NCI-H1436 treated with DMSO at 0.1 percent for 48 hours (cell line): ENCODE measurements at places on chromosomes 6 and 20.

DNA sequence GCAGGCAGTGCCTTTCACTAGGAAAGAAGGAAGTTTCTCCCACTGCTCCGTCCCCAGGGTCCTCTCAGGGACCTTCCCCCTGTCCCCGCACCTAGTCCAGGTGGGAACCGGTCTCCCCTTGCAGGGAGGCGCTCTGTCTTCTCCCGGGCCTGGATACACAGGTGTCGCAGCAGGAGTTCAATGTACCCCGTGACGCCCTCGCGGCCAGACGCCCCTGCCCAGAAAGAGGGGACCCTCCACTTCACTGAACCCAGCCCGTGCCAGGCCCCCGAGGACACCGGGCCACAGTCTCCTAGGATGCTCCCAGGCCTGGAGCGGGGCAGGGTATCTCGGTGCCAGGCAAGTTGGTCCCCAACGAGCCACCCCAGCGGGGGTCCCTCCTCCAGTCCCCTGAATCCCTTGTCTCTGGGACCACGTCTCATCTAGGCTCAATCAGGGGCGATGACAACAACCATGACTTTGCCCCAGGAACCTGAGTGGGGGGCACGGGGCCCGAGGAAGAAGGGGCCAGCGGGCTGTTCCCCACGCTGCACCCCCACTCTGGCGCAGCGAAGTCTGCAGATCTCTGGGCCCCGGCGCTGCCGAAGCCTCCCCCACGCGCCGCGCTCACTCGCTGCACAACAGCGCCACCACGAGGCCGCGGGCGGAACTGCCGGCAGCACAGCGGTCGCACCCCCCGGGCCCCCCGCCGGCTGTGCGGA lies 103.0 kb downstream of the EDN3 start:
- DNase-seq, result no peak

- no peak for DNase-seq
These were observed 163.2 kb downstream of the PDE7B start for GRCh38 chr6:136014454-136015437.

DNA sequence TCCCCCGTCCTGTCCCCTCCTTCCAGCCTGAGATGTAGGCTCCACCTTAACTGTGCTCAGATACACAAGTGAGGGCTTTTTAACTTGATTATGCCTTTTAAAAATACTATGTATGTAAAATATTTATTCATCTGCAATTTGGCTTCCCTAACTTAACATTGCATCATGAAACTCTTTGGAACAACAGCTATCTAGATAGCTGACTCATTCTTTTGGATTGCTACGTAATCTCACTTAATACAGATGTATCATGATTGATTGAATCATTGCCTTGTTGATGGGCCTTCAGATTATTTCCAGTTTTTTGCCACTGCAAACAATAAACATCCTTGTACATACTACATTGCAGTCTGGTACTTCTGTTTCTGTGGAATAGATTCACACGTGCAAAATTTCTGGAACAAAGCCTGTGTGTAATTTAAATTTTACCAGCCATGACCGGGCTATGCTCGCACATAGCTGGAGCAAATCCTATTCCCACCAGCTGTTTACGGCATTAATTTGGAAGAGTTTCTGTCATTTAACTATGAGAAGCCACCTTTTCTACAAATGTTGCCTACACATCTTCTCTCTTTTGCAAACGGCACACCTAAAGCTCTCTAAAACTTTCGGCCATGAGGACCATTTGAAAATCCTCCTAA lies 6.5 kb downstream of the PRND start:
- DNase-seq, result no peak

- no peak for DNase-seq
These were observed 23.8 kb upstream of the FAM217A start for GRCh38 chr6:4102687-4103244.

- DNase-seq, result no peak
These were observed 319.1 kb downstream of the RIMS1 start for GRCh38 chr6:72205500-72205899.

DNA sequence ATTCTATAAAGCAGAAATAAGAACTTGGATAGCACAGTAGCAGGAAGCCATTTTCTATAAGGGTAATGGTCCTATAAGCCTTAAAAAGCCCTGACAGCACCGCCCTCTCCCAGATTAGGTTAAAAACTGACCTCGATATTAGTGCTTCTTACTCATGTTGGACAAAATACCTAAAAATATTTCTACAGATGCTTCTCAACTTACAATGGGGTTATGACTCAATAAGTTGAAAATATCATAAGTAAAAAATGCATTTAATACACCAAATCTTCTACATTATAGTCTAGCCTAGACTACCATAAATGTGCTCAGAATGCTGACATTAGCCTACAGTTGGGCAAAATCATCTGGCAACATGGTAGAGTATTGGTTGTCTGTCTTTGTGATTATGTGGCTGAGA lies 70.3 kb downstream of the SESN1 start:
- no peak for DNase-seq

GRCh38 chr20:58472273-58473018 lies 42.8 kb downstream of the APCDD1L start:
- DNase-seq, result no peak

DNA sequence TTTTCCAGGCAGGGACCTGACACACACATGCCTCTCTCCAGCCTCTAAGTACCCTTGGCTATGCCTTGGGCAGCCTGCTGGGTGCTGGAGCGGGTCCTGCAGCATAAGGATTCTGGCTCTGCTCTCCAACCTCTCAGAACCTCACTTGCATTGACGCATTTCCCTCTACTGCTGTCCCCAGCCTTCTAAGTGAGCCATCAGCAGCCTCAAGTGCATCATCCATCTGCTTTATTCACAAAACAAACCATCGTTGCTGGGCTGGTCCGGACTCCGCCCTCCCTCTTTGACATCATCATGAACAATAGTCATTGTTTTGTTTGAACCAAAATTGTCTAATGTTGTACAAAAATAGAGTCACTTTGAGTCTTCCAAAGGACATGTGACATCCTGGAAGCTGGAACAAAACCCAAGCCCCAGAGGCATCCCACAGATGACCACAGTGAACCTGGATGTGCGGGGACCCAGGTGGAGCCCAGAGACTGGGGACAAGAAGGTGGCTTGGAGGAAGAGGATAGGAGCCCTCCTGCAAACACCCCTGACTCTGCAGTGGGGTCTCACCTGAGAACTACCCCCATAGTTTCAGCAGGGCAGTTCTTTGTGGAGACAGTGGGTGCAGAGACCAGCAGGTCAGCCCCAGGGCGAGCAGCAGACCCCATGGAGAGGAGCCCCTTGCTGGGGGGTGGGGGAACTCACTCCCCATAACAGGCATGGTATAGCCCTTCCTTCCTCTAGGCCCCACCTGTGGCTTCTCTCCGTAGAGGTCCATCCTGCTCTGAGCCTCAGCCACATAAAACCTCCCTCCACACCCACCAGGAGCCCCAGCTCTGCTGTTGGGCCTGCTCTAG lies 230.1 kb downstream of the SYNDIG1 start:
- no peak for DNase-seq

GRCh38 chr20:18057994-18058349 lies 256 bp upstream of the OVOL2 start:
- no peak for DNase-seq

DNA sequence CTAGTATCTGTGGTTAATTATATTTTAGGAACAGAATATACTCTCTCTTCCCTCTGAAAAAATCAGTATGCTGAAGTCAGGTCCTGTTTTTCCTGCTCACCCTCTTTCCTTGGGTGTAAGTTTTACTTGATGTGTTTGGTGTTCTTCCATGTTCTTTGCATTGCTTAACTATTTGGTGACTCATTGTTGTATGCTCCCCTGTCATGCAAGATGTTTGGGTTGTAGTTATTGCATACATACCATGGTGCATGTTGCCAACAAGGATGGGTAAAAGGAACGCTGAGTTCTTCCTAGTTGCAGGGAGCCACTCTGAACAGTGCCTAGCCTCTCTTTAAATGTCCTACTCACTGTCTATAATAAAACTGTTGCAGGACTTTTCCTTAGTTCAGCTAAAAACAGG lies 207.9 kb upstream of the LAMP5 start:
- DNase-seq, result no peak

DNA sequence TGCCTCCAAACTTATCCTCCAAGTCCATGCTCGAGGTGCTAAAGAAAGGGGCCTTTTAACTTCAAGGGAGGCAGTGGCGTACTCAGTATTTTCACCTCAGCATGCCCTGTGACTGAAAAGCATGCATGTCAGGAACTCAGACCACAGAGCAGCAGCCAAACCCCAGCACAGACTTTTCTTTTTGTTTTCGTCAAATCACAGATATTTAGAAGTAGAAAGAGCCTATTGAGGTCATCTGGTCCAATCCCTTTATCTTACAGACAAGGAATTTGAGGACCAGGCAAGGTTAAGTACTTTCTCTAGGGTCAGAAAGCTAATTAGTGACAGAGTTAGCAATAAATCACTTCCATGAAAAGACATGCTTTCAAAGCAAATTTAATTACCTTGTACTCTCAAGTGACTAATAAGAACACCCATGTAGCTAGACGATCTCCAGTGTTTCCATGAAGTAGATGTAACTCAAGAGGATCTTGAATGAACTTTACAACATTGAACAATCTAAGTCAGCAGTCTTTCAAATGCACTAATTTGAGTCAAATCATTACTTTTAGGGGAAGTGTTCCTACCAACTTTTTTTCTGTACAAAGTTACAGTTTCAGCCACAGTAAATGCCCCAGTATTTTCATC lies 35.9 kb downstream of the MOXD1 start:
- DNase-seq, result no peak

GRCh38 chr20:9331707-9332435 lies 182.5 kb upstream of the LAMP5 start:
- no peak for DNase-seq

DNA sequence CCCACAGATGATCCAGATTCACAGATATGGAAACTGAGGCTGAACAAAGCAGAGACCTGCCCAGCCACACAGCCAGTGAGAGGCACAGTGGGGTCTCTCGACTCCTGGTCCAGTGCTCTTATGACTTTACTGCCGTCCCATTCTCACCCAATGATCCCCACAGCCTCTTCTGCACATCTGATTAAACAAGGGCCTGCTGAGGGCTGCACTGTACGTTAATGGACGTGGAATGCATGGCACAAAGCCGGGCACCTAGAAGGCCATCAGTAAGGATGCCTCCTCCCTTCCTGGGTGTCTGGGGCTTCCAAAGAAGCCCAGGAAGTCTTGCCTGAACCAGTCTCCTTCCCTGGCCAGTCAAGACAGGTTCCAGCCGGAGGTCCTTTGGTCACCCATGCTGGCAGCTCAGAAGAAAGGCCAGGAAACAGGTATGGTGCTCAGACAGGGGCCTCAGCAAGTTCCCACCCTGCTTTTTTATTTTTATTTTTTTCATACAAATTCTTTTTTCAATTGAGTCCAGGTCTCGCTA lies 3.8 kb downstream of the TFEB start:
- no peak for DNase-seq

DNA sequence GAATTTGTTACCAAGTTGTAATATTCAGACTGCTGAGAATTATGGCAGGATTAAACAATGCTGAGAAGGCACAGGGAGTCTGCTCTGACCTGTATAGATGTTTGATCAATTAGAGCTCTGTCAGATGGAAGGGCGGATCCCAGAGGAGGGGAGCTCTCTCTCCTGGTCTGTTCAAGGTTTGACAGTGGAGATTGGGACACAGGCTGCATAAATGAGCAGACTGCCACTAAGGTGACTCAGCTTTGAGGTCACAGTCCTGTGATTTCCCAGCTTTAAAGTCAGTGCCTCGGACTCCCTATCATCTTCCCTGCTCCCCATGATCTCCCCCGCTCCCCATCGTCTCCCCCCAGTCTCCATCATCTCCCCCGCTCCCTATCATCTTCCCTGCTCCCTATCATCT lies 59.2 kb upstream of the SLC22A23 start:
- no peak for DNase-seq

- DNase-seq, result no peak
These were observed 650.5 kb upstream of the DEFB115 start for GRCh38 chr20:30606990-30607389.

- DNase-seq, result peak; percentile 61
These were observed 1.0 kb upstream of the PCIF1 start for GRCh38 chr20:45933266-45934045.

GRCh38 chr6:30207619-30208295 lies 5.4 kb downstream of the TRIM26 start:
- DNase-seq, result no peak

GRCh38 chr6:160930547-160931377 lies 60.8 kb upstream of the MAP3K4 start:
- no peak for DNase-seq

DNA sequence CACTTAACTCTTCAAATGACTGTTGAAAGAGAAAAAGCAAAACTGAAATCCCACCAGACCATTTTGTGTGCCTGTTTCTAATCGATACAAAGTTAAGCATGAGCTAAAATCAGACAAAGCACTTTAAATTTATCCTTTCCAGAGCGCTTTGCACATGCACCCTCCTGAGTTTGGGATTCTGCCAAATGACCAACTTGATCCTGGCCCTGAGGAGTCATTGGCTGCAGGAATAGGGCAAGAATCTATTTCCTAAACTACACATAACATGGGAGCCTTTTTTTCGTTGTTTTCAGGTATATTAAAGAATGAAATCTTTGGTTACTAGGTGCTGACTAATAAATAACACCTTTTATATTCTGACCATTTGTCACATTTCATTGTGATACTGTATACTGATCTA lies 23.8 kb upstream of the MTHFD1L start:
- no peak for DNase-seq

DNA sequence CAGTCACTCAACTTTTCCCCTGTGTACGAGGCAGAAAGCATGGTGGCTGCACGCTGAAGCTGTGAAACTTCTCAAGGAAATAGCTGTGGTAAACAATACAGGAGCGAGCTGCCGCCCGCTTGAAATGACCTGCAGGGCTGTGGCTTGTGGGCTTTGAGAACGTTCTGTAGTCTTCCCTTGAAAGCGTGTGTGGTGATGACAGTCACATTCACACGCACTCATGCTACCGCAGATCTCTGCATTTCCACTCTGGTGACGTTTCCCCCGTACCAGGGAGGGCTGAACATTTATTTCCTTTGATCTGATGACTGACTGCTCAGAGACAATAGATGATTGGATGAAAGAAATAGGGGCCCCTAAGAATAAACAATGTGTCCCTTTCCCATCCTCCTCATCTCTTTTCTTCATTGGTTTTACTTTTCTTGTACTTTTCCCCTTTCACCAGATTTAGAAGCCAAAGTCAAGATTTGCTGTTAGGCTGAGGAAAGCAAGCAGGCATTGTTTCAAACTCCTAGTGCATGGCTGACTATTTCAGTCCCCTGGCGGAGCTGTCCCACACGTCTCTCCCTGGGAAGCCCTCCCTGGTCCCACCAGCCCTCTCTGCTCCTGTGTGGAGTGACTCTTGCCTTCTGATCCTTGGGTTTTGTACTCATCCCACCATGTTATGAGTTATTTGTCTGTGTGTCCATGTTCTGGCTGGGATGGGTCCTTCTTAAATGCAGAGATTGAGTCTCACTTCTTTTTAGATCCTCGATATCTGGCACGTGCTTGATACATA lies 3.9 kb downstream of the SYTL3 start:
- DNase-seq, result no peak

GRCh38 chr6:1346558-1347091 lies 34.7 kb downstream of the FOXQ1 start:
- no peak for DNase-seq
